Progenitor cell of endocrine pancreas (in vitro differentiated cells): ENCODE measurements at places on chromosomes 3 and 15. TPM values are rescaled to one million over a fixed set of nuclear protein-coding genes. Genes with fewer than 3 reads are reported as not detected.

DNA sequence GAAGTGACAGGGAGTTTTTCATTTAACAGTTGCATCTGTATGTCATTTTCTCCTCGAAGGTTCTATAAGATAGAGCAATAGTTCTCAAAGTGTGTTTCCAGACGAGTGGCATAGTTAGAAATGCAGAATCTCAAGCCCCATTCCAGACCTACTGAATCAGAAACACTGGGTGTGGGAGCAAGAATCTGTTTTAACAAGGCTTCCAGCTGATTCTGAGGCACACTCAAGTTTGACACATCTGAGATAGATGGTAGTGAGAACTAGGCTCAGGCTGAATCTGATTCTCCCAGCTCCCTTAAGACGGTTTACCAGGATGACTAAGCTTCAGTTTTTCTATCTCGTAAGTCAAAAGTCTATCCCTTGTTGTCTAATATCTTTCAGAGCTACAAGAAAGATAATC, 159.8 kb upstream of the NUDT16 start:
- no peak overlapping the region for H3K27ac ChIP-seq
- no peak overlapping the region for H3K4me3 ChIP-seq
- H3K27me3 ChIP-seq, result no peaks in the 10 kb centered on the region

FBXL22 gene
- 0.29 and 0.31 TPM in 2 replicates for total RNA-seq

GRCh38 chr15:88603885-88604284, 17.3 kb upstream of the AEN start:
- peak overlapping the region; percentile 65 for H3K4me3 ChIP-seq
- H3K27ac ChIP-seq, result no peak overlapping the region
- peaks cover 14% of the 10 kb centered on the region for H3K4me1 ChIP-seq

GRCh38 chr3:152151216-152151876, 117.4 kb upstream of the MBNL1 start:
- no peaks in the 10 kb centered on the region for H3K36me3 ChIP-seq
- no peaks in the 10 kb centered on the region for H3K27me3 ChIP-seq
- H3K4me1 ChIP-seq, result peaks cover 2% of the 10 kb centered on the region
- no peak overlapping the region for H3K27ac ChIP-seq

DNA sequence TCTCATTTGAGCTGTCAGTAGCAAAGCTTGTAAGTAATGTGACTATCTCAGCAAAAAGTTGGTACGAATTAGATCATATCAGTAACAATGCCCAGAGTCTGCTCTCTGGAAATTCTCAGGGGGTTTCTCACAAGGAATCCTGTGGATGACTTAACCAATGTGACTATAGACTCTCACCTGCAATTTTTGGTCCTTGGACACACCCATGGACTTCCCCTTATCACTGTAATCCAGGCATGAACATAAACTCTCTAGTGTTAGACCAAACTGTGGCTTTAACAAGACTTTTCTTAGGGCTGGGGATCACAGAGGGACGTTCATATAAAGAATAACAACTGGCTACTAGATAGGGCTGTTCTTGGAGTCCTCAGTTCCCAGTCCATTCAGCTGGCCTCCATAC, 3.9 kb upstream of the ZNF80 start:
- H3K27ac ChIP-seq, result no peak overlapping the region
- no peak for DNase-seq
- no peaks in the 10 kb centered on the region for H3K36me3 ChIP-seq
- no peaks in the 10 kb centered on the region for H3K4me1 ChIP-seq

TERC gene
- total RNA-seq, result 9.1 and 12.4 TPM in 2 replicates

DNA sequence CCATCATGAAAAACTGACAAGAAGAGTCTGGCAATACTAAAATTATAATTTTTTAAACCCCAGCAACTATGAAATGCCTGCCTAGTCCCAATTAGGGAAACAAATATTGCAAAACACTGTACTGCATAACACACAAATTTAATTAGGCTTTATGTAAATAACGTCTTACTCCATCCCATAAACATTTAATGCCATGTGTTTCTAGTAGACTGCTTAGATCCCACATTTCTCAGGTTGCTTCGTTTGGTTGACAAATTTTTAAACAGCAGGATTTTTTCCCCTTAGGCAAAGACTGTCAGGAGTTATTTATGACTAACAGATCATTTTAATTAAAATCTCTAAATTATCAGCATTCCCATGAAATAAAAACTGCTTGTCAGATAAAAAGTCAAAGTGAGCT, 29.9 kb downstream of the EIF2AK4 start:
- H3K36me3 ChIP-seq, result peaks cover 14% of the 10 kb centered on the region
- H3K27ac ChIP-seq, result no peak overlapping the region
- H3K4me3 ChIP-seq, result no peak overlapping the region
- no peak for DNase-seq
- H3K27me3 ChIP-seq, result no peaks in the 10 kb centered on the region

- H3K4me1 ChIP-seq, result no peaks in the 10 kb centered on the region
- no peak overlapping the region for H3K27ac ChIP-seq
- H3K36me3 ChIP-seq, result no peaks in the 10 kb centered on the region
- H3K27me3 ChIP-seq, result peaks cover 20% of the 10 kb centered on the region
- no peak overlapping the region for H3K4me3 ChIP-seq
Observed at GRCh38 chr15:71220828-71221227, 105.6 kb downstream of the THSD4 start.

GRCh38 chr3:61594144-61594963, 33.0 kb downstream of the PTPRG start:
- no peak overlapping the region for H3K4me3 ChIP-seq
- no peak overlapping the region for H3K27ac ChIP-seq
- no peaks in the 10 kb centered on the region for H3K27me3 ChIP-seq
- no peaks in the 10 kb centered on the region for H3K36me3 ChIP-seq
- DNase-seq, result no peak

DNA sequence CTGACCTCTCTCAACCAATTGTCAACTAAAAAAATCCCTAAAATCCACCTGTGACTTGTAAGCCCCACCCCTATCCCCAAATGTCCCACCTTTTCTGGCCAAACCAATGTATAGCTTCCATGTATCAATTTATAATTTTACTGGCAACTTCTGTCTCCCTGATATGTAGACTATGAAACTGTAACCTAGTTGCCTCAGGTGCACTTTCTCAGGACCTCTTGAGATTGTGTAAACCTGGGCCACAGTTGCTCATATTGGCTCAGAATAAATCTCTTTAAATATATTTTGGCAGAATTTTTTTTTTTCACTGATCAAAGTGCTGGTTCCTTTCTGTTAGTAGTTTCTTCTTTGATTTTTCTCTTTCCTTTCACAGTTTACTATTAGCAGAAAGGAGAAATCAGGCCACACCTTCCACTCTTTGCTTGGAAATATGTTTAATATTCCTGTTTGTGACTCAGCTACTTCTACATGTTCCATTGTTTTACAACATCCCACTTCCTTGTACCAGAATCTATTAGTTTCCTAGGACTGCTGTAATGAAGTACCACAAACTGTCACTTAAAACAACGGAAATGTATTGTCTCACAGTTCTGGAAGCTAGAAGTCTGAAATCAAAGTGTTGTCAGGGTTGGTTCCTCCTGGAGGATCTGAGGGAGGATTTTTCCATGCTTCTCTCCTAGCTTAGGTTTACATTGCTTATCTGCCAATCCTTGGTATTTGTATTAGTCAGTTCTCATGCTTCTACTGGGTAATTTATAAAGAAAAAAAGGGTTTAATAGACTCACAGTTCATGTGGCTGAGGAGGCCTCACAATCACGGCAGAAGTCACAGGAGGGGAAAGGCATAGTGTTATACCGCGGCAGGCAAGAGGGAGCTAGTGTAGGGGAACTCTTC, 801.2 kb upstream of the ARPP21 start:
- no peaks in the 10 kb centered on the region for H3K27me3 ChIP-seq
- H3K36me3 ChIP-seq, result no peaks in the 10 kb centered on the region
- H3K4me1 ChIP-seq, result peaks cover 7% of the 10 kb centered on the region
- DNase-seq, result no peak

ASB14 gene
- not detected in 2 replicates for total RNA-seq

- H3K27ac ChIP-seq, result no peak overlapping the region
- peaks cover 41% of the 10 kb centered on the region for H3K36me3 ChIP-seq
- DNase-seq, result no peak
- no peaks in the 10 kb centered on the region for H3K27me3 ChIP-seq
Observed at GRCh38 chr15:70058642-70059360, 38.9 kb downstream of the TLE3 start.

GRCh38 chr15:97071668-97072067, 741.2 kb downstream of the NR2F2 start:
- no peak for DNase-seq
- H3K27ac ChIP-seq, result peak overlapping the region; percentile 68
- no peak overlapping the region for H3K4me3 ChIP-seq
- H3K27me3 ChIP-seq, result no peaks in the 10 kb centered on the region
- peaks cover 4% of the 10 kb centered on the region for H3K36me3 ChIP-seq

GRCh38 chr3:39106281-39106811, 1.1 kb downstream of the GORASP1 start:
- peak overlapping the region; percentile 82 for H3K4me3 ChIP-seq
- H3K27ac ChIP-seq, result peak overlapping the region; percentile 85

ERC2 gene
- total RNA-seq, result 32.5 and 34.8 TPM in 2 replicates

DNA sequence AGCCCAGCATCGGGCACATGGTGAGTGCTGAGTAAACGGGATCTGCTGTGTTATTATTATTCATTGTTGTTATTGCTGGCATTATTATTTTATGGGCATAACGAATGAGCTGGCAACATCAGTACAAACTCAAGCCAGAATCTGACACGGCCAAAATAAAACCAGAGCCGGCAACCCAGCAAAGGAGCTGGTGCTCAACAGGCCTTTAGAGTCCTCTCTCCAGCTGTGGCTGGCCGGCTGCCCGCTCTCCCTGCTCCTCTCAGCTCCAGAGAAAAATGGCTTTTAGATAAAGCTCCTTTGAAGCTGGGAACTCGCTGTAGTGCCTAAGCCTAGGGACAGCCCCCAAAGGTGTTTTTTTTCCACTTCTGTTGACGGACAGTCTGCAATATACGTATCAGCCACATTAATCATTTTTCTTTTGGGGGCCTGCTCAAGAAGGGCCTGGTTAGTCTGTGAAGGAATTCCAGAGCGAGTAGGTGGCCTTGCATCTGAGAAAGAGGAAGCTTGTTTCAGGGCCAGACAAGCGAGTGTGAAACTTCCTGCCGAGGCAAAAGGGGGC, 193.9 kb upstream of the UBE2E1 start:
- H3K27me3 ChIP-seq, result peaks cover 12% of the 10 kb centered on the region
- peaks cover 8% of the 10 kb centered on the region for H3K4me1 ChIP-seq
- H3K27ac ChIP-seq, result peak overlapping the region; percentile 37
- H3K36me3 ChIP-seq, result no peaks in the 10 kb centered on the region
- DNase-seq, result no peak

DNA sequence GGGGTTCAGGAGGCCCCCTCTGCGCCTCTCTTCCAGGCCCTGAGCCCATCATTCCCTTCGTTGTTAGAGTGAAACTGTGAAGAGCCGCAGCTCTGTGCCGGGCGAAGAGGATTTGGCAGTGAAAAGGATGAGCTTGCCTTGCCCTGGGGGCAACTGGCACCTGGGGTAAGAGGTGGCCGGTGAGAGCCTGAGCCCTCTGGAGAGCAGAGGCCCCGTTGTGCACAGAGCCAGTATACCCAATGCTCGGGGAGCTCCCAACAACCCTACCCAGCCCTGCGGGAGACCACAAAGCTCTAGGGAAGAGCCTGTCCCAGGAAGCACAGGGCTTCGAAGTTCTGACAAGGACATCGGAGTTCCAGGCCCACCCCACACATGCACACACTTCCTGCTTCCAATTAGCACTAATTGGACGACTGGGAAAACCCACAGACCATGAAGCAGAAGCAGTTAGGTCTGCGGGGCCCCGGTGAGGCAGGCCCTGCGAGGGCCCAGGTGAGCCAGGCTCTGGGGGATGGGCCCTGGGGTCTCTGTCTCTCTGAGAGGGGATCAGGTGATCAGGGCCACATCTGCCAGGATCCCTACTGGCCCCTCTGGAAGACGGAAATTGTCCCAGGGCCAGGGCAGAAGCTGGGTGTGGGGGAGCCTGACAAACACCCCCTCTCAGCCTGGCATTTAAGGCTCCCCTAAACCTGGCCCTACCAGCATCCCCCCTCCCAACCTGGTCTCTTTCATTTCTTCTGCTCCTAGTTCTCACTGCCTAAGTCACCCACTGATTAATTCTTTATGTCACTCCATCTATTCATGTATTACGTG, 27.9 kb upstream of the SFMBT1 start:
- no peaks in the 10 kb centered on the region for H3K36me3 ChIP-seq
- H3K4me3 ChIP-seq, result no peak overlapping the region
- peaks cover 6% of the 10 kb centered on the region for H3K27me3 ChIP-seq

PCOLCE2 gene
- total RNA-seq, result 2.0 and 2.2 TPM in 2 replicates

SPINT1 gene
- total RNA-seq, result 213 and 217 TPM in 2 replicates

DNA sequence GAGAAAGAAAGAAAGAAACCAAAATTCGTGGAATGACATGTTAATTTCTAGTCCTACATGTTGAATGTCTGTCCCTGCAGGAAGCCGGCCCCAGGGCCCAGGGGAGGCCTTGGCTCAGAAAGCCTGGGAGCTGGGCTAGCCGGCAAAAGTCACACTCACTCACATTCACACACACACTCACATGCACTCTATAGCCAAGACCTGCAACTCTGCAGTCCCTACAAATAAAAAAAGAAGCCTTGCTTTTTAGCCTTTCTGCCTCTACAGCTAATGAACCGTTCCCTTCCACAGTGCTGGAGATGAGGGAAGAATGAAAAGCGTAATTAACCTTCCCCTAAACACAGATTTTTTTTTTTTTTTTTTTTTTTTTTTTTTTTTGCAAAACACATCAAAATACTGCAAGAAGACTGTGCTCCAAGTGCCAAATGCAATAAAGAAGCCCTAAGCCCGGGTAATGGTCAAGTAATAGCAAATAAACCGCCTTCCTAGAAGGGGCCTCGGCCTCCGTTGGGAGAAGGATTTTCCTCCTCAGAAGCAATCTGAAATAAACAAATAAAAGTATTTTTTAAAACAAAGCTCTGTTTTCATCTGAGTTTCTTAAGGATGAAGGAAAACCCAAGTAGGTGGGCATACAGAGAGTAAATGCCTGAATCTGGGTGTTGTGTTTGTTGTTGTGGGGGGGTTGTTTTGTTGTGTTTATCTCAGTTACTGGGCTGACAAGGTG, 4.3 kb downstream of the MECOM start:
- no peaks in the 10 kb centered on the region for H3K27me3 ChIP-seq
- peaks cover 45% of the 10 kb centered on the region for H3K4me1 ChIP-seq
- peaks cover 5% of the 10 kb centered on the region for H3K36me3 ChIP-seq
- peak overlapping the region; percentile 95 for H3K4me3 ChIP-seq

DNA sequence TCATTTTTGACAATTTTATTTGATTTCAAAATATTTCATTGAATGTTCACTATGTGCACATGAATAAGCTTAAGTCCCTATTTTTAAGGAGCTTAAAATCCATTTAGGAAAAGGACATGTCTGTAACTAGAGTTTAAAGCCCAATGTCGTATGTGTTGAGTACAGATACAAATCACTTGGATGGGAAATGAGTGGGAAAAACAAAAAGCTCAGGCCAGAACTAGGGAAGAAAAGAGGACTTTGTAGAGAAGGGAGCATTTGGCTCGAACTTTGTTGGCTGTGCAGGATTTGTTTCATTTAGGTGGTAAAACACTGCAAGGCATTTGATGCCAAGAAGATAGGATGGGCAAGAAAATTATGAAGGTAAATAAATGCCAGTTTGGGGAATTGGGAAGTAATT, 653.1 kb upstream of the KCNMB2 start:
- no peaks in the 10 kb centered on the region for H3K4me1 ChIP-seq
- H3K27ac ChIP-seq, result no peak overlapping the region
- no peak overlapping the region for H3K4me3 ChIP-seq

ETV5 gene
- 51.3 and 54.1 TPM in 2 replicates for total RNA-seq

C3orf70 gene
- total RNA-seq, result 5.8 and 5.9 TPM in 2 replicates

DOCK3 gene
- total RNA-seq, result 10.0 and 10.6 TPM in 2 replicates

CD200R1L gene
- total RNA-seq, result not detected in 2 replicates

- H3K4me1 ChIP-seq, result no peaks in the 10 kb centered on the region
- no peak for DNase-seq
- no peaks in the 10 kb centered on the region for H3K36me3 ChIP-seq
- H3K27me3 ChIP-seq, result peaks cover 3% of the 10 kb centered on the region
Observed at GRCh38 chr15:51135276-51135675, 40.6 kb upstream of the TNFAIP8L3 start.
